ENCODE measurements at places on chromosomes 7 and 10.

DNA sequence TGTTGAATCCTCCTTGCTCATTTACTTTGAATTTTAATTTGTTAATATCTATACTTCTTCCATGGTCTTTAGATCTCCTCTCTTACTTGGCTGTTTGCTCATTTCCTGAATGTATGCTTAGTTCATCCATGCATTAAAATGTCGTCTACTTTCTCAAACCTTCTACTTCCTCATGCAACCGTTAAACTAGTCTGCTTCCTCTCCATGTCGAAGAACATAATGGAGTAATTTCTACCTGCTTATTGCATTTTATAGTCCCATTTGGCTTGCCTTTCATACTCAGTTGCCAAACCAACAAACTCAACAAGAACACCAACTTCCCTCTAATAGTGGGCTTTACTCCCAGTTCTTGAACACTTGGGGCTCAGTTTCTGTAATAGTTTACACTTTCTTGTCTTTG, 43.8 kb upstream of the SEMA3D start:
- DNase-seq: no peak

DNA sequence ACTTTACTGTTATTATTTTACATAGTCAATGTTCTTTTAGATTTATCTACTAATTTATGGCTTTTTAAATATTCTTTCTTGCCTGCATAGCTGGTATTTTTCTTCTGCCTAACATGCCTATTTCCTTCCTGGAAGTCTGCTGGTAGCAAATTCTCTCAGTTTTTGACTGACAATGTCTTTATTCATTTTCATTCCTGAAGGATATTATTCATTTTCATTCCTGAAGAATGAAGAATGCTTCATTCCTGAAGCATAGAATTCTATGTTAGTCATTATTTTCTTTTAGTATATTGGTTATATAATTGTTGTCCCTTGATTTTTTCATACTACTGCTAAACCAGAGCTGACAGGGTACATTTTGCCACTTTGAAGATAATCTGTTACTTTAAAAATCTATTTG, 41.8 kb downstream of the TMEM168 start:
- no peak for DNase-seq

DNA sequence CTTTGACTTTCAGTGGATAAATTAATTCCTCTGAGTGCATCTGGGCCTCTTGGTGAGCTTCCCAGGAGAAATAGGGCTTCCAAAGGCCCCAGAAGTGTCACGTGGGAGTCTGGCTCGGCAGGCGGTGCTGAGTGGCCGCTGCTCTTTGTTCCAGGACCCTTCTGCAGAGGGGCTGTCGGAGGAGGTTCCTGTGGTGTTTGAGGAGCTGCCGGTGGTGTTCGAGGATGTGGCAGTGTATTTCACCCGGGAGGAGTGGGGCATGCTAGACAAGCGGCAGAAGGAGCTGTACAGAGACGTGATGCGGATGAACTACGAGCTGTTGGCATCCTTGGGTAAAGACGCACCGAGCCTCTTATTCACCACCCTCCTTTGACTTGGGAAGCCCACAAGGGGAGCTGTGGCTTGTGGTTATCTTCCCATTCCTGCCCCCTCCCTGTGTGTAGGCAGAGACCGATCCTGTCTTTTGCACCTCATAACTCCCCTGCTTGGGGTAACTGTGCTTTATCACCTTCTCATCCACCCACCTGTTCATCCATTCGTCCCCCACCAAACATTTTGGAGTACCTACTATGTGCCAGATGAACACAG, 11.9 kb downstream of the ZNF862 start:
- DNase-seq: no peak

DNA sequence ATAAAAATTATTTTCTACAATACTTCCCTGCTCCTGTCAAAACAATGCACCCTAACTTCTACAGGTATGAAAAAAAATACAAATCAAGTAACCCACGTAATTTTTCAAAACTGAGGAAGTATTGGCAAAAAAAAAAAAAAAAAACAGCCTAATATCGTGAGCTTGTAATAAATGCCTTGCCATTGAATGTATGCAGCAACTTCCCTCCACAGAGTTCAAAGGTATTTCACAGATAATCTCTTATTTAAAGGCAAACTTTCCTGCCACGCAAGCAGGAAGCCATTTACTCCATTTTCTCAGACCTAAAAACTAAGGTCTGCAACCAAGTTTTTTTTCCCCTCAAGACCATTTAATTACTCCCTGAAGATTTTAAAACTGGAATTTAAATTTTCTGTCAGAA, 642 bp upstream of the AGR2 start:
- no peak for DNase-seq

All from stimulated activated CD8-positive, alpha-beta memory T cell treated with anti-CD3 and anti-CD28 coated beads, Interleukin-12 subunit alpha, Interleukin-12 subunit beta, amount 100 ng/mL, for 4 hours (primary cell).